ENCODE measurements at places on chromosomes 5 and 9.

DNA sequence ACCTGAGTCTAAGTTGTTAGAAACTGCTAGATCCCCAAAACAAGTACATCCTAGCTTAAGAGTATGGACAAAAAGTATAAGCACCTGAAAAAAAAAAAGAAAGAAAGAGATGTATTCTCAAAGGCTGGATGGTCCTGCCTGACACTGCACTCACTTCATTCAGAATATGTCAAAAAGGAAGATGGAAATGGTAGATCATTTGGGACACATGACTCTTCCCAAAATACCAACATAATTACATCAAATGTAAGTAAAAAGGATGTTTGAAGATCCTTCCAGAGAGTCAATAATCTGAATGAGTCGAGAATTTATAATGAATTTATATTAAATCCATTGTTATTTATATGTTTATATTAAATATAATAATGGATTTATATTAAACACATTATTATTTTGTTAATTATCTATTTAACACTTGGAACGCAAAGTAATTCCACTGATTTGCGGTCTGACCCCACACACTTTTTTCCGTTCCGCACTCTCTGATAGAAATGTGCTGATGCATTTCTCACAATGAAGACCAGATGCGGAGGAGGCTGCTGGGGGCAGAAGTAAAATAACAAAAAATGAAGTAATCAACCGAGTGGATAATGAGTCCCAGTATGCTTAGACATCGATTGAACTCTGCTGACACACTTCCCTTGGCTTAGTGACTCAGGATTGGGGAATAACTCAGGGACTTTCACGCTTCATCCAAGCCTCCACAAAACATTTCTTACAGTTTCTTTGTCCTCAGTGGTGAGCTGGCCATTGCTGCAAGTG lies 201.2 kb downstream of the ADAMTS12 start:
- no peak for DNase-seq

DNA sequence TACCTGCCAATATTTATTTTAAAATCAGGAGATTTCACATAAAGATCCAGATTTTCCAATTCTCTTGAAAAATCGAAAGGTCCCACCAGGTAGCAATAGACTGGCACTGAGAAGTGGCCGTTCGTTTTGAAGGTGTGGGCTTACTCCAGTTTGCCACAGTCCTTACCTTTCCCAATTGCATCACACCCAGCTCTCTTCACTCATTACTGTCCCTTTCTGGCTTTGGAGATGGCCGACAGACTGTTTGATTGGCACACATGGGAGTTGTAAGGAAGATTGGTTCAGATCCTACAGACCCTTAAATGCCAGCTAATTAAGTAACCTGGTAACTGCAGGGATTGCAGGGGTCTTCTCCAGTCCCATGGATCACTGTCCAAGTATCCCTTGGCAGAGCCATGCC lies 68.7 kb upstream of the LARP1 start:
- DNase-seq: no peak

GRCh38 chr9:107952773-107953172 lies 463.2 kb upstream of the KLF4 start:
- DNase-seq: no peak

DNA sequence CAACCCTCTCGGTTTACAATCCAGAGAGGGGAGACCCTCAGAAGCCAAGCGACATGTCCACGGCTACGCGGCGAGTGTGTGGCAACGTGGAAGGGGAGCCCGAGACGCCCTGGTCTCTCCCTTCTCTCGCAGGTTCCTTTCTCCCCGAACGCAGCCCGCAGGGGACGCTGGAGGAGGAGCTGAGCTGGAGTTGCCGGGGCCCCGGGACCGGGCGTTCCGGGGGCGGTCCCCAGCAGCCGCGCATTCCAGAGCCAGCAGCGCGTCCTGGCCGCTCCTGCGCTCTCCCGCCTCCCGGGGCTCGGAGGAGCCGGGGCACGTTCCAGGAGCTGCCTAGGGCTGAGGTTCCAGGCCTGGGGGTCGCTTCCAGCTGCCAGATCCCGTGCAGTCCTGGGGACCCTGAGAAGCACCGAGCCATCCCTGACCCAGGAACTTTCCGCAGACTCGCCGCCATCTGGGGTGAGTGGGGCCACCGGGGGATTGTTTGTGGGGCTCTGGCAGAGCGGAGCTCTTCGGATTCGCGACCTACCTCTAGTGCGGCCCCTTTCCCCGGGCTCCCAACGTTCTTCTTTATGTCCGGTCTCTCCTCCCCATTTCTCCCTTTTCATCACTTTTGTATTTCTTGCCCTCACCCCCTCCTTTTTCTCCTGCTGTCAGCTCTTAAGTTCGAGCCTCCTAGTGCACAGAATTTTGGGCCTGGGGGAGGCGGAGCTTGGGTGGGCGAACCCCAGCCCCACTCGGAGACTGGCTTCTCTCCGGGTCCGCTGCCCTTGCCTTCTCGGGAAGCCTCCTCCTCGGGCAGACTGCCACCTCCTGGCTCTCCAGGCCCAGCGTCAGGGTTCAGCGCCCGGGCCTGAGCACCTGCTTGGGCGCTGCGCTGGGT lies at the start of gene SMIM3:
SMIM3 (plus strand) TSS at position 241 of the 880 bp plus-strand sequence. CDS start 16,684 bp downstream, outside the sequence.
- peak; percentile 40 for DNase-seq

GRCh38 chr5:142378737-142379634 lies 54.2 kb upstream of the SPRY4 start:
- no peak for DNase-seq

- no peak for DNase-seq
Observed at GRCh38 chr9:89361816-89362646, 43.7 kb downstream of the SECISBP2 start.

DNA sequence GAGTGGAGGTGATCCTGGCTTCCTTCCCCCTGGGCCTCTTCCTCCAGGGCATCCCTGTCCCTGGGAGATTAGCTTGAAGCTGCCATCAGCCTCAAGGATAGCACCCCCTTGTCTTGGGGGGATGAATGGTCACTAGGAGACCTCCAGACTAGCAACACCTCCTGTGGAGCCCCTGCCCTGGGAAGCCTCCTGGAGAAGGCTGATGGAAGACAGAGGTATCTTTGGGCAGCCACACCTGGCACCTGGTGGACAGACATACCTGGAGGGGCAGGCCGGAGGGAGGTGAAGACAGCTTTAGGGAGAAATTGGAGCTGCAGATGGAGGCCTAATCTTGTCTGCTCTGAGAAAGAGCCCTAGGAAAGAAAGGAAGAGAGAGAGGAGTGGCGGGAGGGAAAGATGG lies 9.0 kb upstream of the TTLL11 start:
- DNase-seq: no peak

DNA sequence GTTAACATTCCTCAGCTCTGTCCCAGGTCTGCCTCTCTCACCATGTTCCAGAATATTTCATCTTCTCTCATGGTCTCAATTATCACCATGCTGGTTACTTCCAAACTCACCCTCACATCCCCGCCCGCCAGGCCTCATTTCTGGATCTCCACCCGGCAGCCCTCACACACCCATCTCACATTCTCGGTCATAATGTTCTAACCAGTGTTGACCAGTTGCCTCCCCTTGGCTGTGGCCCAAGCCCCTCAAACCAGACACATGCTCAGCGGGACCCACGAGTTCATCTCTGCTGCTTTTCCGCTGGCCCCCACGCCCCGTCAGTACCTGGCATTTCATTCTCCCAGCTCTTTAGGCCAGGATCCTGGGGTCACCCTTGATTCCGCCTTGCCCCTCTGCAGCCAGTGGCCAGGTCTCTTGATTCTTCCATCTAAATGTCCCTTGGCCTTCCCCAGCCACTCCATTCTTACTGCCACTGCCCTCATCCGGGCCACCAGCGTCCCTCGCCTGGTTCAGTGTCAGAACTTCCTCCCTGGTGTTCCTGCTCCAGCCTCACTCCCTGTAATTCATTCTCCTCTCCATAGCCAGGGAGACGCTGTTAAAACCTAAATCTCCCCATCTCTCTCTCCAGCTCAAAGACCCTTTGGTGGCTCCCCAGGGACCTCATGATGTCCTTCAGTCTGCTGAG lies 141.7 kb downstream of the MVB12B start:
- no peak for DNase-seq

- DNase-seq: no peak
Observed at GRCh38 chr5:79229357-79230174, 6.4 kb upstream of the JMY start.
